Memory B cell (primary cell): ENCODE measurements at places on chromosomes 3 and 15.

DNA sequence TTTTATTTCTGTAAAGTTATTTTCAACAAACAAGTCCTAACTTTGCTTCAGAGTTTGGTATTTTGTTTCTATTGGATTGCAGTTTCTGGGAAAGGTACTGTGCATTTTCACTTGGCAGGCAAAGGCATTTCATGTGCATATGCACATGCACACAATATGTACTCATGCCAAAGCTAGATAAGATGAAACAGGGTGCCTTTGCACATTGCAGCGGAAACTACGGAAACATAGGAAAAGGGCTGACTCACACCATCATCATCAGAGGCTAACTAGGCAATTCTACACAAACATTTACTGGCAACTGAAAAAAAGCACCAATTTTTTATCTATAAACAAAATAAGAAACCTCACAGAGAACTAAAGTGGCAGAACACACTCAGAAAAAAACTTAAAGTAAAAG is 550.6 kb upstream of the NECTIN3 start:
- DNase-seq = no peak

- no peak for DNase-seq
These were observed 361.3 kb upstream of the GBE1 start for GRCh38 chr3:82122554-82123345.

DNA sequence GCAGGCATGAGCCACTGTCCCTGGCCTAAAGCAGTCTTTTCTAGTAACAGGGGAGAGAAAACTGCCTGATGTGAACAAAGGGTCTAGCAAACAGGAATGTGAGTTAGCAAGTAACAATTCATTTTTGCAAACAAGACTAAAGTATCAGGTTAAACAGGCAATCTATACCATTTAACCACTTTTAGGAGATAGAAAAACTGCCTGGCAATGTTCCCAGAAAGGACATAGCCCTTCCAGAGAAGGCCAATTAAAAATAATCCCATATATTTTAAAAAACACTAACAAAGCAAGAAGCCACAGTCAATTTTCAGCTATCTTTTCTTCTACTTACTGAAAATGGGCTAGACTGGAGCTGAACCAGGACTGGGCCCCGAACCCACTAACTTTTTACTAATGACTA is 6.3 kb downstream of the RBSN start:
- no peak for DNase-seq

GRCh38 chr15:57156210-57156884 is 220.0 kb upstream of the CGNL1 start:
- no peak for DNase-seq

DNA sequence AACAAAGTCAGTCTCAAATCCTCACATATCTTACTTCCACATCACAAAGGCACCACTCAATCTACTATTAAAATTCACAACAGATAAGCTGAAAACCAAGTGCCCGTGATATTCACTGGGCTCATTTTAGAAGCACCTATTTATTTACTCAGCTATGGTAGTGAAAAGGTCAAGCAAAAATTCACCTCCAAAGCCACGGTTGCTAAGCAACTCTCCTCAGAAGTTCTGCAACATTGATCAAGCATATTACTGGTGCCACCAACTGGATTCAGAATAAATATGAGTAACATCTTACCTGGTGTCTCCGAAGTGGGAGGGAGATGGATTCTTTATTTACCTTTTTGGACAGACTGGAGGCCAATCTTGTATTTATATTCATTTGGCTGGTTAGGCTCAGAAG is 714.8 kb downstream of the FHIT start:
- no peak for DNase-seq

GRCh38 chr3:198022604-198023003 is 62.6 kb downstream of the LMLN start:
- no peak for DNase-seq
